Right lobe of liver (tissue), 6 donors: ENCODE measurements at places on chromosomes 3 and 15. TPM values are rescaled to one million over a fixed set of nuclear protein-coding genes. Genes with fewer than 3 reads are reported as not detected.

The ZNF80 gene
- not detected for total RNA-seq

The ST3GAL6 gene
- total RNA-seq: 37.8 TPM

The POLQ gene
- 0.19 TPM for total RNA-seq

The PFKFB4 gene
- 1.1 TPM for total RNA-seq

DNA sequence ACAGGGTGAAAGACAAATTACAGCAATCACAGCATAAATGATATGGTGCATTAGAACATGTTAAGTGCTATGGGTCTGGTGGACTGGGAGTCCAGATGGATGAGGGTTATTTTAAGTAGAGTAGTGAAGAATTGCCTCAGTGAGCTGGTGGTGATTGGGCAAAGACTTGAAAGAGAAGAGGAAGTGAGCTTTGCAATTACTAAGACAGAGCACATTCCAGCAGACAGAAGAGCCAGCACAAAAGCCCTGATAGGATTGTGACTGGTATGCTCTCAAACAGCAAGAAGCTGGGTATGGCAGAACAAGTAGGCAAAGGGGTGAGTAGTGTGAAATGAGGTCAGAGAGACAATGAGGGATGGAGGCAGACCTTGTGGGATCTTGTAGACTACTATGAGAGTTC, 2.1 kb upstream of the ACKR4 start:
- DNase-seq: no peak
- H3K27me3 ChIP-seq: no peaks in the 10 kb centered on the region
- H3K27ac ChIP-seq: no peak overlapping the region

- no peaks in the 10 kb centered on the region for H3K27me3 ChIP-seq
- H3K36me3 ChIP-seq: no peaks in the 10 kb centered on the region
- DNase-seq: no peak
- no peak overlapping the region for H3K27ac ChIP-seq
- H3K4me1 ChIP-seq: no peaks in the 10 kb centered on the region
Observed at GRCh38 chr3:73101881-73102280, 40.4 kb downstream of the EBLN2 start.

GRCh38 chr15:49901321-49901720, 217.7 kb downstream of the ATP8B4 start:
- no peaks in the 10 kb centered on the region for H3K4me1 ChIP-seq
- no peak for DNase-seq
- H3K27me3 ChIP-seq: no peaks in the 10 kb centered on the region
- no peaks in the 10 kb centered on the region for H3K36me3 ChIP-seq
- no peak overlapping the region for H3K27ac ChIP-seq

DNA sequence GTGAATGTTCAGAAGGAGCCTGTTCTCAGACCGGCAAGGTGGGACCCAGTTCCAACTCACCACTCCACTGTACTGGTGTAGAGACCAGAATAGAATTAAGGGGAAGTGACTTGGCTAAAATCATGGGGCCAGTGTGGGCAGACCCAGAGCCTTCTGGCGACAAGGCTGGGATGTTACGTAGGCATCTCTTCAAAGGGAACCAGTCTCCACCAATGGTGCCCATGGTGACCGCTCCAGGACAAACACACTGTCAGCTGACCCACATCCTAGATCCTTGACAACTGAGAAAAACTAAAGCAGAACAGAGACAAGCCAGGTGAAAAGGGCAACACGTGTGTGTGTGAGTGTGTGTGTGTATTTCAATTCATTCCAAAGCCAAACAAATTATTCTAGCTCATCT, 321.7 kb upstream of the FRG2C start:
- no peak overlapping the region for H3K4me3 ChIP-seq
- DNase-seq: no peak
- H3K36me3 ChIP-seq: no peaks in the 10 kb centered on the region
- H3K27me3 ChIP-seq: no peaks in the 10 kb centered on the region
- H3K4me1 ChIP-seq: no peaks in the 10 kb centered on the region
- no peak overlapping the region for H3K27ac ChIP-seq
